ENCODE measurements at places on chromosomes 16 and 17. TPM values are rescaled to one million over a fixed set of nuclear protein-coding genes. Genes with fewer than 3 reads are reported as not detected.
A peak's percentile ranks its signal among the peaks of the same experiment; 100 is the strongest.

- no peak for DNase-seq
Measured at GRCh38 chr16:7867831-7868230, 535.2 kb downstream of the RBFOX1 start.

Gene BICDL2
- 21.6 TPM for total RNA-seq

DNA sequence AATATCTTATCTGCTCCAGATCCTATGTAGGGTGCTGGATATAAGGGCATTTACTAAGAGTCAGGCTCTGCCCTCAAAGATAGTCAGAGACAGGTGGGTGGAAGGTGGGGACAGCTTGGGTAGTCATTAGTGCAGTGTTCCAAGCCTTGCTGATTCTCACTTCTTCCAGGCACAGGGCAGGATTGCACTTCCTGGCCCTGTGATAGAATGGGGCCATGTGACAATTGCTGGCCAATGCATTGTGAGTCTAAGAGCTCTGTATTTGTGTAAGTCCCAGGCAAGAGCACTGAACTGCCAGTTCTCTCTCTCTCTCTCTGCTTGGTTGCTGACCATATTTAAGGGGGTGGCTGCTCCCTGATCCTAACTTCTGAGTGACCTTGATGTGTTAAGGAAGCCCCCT is 112.1 kb downstream of the C16orf78 start:
- DNase-seq = no peak

DNA sequence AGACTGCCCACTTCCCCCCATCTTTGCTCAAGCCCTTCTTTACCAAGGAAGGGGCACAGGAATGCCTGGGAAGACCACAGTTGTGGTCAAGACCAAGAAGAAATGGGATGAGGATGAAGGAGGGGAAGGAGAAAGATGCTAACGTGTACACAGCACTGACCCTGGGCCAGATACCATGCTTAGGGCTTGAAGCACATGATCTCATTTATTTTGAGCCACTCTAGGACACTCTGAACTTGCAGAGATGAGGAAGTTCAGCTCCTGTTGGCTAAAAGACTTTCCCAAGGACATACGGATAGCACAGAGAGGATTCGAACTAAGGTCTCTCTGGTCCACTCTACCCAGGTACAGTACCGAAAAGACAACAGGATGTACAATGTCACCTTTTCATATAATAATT is 42.6 kb downstream of the PIK3R5 start:
- no peak for DNase-seq

Gene C17orf67
- total RNA-seq = 4.2 TPM

Gene GOT2
- total RNA-seq = 52.9 TPM

DNA sequence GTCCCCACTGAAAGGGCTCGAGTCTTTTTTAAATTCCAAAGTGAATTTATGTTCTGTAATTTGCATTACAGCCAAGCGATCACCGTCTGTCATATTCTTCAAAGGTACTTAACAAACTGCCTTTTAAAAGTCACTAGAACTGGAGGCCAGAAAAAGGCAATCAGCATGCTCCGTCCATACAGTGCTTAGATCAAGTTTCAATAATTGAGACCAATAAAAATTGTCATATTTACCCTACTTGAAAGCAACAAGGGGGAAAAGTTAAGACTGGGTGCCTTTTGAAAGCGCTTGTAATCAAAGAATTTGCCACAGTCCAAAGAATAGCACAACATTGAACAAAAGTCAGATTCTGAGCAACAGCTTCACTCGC is 9.0 kb upstream of the ZFHX3 start:
- no peak for DNase-seq

- no peak for DNase-seq
Measured at GRCh38 chr16:12942861-12943260, 41.5 kb downstream of the SHISA9 start.

DNA sequence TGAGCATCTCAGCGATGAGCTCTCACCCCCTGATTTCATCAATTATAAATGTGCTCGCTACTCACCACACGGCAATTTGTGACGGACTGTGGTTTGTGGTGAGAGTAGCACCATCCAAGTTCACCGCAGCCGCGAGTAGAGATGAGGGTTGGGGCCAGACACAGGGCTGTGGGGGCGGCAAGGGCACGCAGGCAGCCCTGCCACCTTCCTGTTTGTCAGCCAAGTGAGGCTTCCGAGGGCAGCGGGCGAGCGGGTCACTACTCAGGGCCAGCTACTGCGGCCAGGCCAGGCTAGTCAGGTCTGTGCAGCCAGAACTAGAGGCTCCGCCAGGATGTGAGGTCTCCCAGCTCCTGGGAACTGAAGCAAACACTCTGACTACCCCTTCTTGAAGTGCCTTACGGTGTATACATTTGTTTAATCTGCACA is 39.6 kb upstream of the MEOX1 start:
- DNase-seq = peak; percentile 43

DNA sequence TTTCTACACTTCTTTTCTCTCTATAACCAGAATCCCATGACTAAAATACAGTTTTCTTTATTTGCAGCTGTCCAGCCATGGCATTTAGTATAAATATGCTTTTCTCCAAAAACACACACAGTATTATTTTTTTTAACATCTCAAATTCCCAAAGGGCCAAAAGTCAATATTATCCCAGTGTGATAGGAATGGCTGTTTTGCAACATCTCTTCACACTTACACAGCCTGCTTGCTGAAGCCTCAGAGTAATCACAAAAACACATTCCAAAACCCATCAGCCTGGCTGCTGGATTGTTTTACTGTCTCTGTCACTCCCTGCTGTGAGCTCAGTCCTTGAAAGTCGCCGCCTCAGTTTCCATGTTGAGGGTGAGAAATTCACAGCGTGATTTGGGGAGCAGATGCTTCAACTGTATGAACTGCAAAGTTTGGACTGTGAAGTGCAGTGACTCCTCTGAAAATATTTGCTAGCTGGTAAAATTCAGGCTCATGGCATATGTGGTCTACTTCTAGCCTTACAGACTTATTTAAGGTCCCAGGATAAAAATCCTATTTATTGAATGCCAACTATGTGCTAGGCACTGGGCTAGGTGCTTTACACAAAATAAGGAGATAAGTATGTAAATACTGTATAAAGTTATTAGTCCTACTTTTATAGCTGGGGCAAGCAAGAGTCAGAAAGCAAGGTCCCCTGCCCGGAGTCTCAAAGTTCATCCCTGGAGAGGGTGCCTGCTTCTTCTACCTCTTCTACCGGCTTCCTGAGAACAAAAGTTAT is 116.5 kb downstream of the SOCS1 start:
- DNase-seq = no peak

Gene KRTAP2-3
- not detected for total RNA-seq

Gene MEFV
- 17.3 TPM for total RNA-seq

Gene ITGA2B
- total RNA-seq = 3.0 TPM

DNA sequence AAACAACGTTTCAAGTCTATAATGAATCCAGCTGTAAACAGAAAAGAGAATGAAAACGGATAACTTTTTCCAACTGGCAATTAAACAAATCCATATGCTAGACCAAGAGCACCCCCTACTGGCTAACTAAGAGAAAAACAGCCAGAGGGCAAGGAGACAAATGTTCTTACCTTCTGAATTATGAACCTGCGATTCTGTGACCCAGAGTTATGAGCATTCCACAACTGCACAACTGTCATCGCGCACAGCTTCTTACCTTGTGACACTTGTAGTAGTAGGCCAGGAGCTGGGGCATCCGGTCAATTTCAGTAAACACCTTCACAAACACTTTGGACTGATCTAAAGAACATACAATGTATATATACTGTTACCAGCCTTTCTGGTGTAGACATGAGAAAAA is 18.6 kb downstream of the COG7 start:
- no peak for DNase-seq

DNA sequence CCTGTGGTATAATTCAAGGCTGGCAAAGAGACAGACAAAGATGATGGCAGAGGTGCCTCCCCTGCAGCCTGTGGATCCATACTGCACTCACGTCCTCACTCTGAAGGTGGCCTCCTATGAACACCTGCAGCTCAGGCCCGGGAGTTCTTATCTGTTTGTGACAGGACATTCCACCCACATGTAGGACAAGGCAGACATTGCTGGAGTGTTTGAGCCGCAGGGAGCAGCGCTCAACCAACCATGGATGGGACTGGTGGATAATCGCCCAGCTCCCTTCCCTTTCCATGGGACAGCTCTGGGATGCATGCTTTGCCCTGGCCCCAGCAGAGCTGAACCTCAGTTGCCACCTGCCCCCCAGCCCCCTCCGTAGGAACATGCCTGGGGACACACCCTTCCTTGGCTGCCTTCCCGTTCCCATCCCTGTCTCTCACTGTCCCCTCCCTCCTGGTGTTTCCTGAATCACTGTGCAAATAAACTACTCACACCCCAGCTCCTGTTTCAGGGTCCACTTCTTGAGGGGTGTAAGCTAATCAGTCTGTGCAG is 22.2 kb downstream of the ITPRIPL2 start:
- no peak for DNase-seq

Gene PIGL
- 46.2 TPM for total RNA-seq

GRCh38 chr16:54718376-54718775 is 212.3 kb upstream of the IRX5 start:
- no peak for DNase-seq

- no peak for DNase-seq
Measured at GRCh38 chr17:66518108-66518507, 215.7 kb downstream of the PRKCA start.

GRCh38 chr16:47571711-47572110 is 110.6 kb downstream of the PHKB start:
- DNase-seq = no peak

Gene ADGRG3
- total RNA-seq = 17.2 TPM
